ENCODE measurements at places on chromosomes 6 and 20.

DNA sequence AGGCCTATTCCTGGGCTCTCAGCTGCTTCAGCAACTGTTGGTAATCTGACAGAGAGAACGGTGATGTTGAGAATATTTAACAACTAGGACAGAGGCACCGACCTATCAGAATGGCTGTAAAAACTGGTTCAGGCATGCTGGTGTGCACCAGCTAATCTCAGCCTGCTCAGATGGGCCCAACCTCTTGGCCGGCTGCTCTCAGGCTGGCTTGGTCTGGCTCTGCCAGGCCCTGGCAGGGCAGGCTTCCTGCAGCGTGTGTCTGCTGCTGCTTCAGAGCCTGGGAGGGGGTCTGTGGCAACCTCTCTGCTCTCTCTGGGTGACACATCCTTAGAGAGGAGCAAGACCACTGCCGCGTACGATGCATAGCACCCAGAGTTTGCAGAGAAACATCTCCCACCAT, 4.8 kb downstream of the SLC2A12 start:
- DNase-seq: no peak

DNA sequence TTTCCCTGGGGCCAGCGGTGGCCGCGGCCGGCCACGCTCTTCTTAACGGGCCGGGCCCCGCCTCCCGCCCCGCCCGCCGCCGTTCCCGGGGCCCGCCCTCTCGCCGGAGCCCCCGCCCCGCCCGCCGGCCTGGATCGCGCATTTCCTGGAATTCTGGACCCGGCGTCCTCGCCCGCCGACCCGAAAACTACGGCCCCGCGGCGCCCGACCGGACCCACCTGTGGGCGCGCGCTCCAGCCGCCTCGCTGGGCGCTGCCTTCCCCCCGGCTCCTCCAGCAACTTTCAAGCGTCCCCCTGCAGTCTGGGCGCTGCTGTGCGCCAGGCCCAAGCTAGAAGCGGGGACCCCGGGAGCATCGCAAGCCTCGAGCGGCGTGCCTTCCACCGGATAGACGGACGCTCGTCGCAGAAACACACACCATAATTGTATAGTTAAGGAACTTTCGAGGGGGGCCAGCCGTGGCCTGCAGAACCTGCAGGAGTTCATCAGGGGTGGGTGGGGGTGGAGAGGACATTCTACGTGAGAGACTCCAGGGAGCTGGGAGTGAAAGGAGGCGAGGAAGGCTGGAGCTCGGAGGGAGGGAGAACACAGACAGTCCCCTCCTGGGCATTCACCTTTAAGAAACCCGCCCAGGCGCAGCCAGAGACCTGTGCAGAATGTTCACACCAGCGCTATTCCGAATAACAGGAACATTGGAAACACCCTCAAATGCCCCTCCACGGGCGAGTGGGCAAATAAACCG, at the start of gene ADA:
Gene ADA, minus strand, starts transcription at position 16 of the 740 bp plus-strand sequence. CDS start 92 bp downstream, outside the sequence.
- DNase-seq: peak; percentile 32

DNA sequence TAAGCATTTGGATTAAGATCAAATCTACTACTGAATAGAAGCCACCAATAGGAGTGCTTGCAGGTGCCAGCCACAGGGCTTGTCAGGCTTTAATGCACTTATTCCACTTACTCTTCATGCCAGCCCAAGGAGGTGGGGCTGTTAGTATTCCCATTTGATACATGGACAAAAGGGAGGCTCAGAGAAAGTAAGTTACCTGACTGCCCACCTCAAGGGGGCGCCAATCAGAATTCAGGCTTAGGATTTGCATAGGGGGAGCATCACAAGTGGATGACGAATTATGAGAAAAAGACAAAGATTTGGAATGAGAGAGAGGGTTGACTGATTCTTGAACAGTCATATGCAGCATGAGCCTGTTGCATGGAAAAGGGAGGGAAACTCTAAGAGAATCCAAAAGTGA, 188.4 kb upstream of the TSHZ2 start:
- no peak for DNase-seq

DNA sequence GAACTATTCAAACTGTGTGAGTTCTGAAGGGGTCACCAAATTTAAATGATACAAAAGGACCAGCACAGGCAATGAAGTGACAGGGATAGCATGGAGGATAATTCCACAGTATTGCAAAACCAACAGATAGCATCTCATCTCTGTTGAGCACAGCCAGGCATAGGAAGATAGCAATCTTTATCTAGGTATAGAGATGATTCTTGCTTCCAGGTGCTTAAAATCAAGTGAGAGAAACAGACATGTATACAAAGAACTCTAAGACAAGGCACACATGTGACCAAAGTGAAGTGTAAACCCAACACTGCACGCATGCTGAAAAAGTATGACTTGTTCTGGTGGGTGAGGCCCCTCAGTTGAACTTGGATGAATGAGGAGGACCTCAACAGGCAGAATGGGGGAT, 48.4 kb upstream of the ARMC2 start:
- no peak for DNase-seq

DNA sequence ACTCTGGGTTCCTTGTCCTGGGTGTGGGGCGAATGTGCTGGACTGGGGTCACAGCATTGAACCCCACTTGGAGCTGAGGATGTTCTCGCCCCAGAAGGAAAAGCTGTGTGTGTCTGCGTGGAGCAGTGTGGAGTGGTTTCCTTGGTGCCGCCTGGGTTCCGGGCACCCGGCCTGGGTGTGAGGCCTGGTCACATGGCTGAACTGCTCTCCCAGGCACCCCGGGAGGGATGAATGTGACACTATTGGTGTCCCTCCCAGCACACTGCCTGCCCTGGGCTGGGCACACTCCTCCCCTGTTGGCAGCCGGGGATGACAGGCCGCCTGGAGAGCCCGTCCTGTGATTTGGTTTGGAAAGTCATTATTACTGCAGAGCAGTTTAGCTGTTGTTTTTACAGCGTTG, 12.3 kb downstream of the MYT1 start:
- no peak for DNase-seq

GRCh38 chr6:89999154-89999553, 104.9 kb downstream of the GJA10 start:
- no peak for DNase-seq

DNA sequence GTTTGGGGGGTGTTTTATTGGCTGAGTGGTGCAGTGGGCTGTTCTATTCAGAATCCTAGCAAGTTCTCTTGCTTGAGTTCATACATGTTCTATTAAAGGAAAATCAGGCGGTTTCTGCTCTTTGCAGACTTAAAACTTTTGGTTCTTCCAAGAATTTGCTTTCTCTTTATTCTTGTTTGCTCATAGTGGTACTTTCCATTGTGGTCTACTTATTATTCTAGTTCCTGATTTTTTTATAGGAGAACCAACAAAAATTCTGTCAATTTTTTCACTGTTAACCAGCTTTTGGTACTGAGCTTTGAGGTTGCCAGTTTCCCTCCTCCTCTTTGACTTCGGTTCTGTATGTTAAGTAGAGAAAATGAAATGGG, 6.7 kb downstream of the AFDN start:
- no peak for DNase-seq

GRCh38 chr6:509676-510075, 118.1 kb downstream of the IRF4 start:
- DNase-seq: no peak

GRCh38 chr6:145904391-145904790, 59.8 kb downstream of the SHPRH start:
- DNase-seq: no peak
